SHP77 treated with DMSO at 0.1 percent for 48 hours (cell line): ENCODE measurements at places on chromosomes 6 and 20.
A peak's percentile ranks its signal among the peaks of the same experiment; 100 is the strongest.

- DNase-seq: no peak
Observed at GRCh38 chr6:3412779-3413500, 43.9 kb downstream of the SLC22A23 start.

- DNase-seq: no peak
Observed at GRCh38 chr20:22958390-22958789, 76.7 kb upstream of the SSTR4 start.

DNA sequence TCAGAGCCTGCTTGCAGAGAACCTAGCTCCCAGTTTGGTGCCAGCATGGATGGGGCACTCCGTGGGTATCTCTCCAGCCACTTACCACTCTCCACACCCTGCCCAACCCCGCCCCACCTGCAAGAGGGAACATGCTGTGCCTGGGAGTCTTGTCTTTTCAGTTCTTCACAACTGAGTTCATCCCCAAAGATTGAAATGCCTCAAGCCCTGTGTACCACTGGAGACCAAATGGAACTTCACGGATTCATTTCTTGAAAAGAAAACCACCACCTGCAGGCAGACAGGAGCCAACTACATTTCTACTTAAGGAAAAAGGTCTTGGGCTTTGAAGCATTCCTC is 50.1 kb downstream of the TRERF1 start:
- no peak for DNase-seq

DNA sequence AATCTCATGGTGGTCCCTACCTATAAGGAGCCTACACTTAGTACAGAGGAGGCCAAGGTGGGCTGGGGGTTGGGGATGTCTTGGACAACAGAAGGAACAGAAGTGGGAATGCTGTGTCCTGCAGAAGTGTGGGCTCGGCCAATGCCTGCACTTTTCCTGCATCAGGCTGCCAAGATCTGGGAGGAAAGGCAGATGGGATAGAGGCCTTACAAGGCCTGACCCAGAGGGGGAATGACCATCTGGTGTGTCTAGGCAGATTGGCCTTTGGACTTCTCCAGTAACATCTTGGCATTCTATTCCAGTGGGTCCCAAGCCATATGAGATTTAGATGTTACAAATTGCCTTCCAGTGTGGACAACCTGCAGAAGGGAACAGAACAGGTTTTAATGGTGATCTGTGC is 124.7 kb upstream of the GPR6 start:
- no peak for DNase-seq

GRCh38 chr6:125957391-125957693 is 772 bp downstream of the HINT3 start:
- DNase-seq: no peak

DNA sequence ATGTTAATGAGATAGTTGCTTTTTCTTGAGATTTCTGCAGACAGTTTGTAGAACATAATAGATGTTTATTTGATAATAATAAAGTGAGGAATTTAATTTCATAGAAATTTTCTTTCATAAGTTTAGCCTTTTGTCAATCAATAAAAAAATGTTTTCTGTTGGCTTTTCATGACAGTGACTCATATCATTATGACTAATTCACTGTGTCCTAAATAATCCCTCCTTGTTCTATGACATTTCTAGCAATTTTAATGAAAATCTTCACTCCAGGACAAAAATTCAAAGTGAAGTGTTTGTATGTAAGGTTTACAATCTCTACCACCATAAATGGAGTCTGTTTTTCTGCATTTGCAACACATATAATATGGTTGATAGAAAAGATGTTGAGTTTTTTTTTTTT is 109.9 kb downstream of the UTRN start:
- DNase-seq: no peak

GRCh38 chr6:92538275-92538674 is 881.1 kb downstream of the EPHA7 start:
- no peak for DNase-seq

DNA sequence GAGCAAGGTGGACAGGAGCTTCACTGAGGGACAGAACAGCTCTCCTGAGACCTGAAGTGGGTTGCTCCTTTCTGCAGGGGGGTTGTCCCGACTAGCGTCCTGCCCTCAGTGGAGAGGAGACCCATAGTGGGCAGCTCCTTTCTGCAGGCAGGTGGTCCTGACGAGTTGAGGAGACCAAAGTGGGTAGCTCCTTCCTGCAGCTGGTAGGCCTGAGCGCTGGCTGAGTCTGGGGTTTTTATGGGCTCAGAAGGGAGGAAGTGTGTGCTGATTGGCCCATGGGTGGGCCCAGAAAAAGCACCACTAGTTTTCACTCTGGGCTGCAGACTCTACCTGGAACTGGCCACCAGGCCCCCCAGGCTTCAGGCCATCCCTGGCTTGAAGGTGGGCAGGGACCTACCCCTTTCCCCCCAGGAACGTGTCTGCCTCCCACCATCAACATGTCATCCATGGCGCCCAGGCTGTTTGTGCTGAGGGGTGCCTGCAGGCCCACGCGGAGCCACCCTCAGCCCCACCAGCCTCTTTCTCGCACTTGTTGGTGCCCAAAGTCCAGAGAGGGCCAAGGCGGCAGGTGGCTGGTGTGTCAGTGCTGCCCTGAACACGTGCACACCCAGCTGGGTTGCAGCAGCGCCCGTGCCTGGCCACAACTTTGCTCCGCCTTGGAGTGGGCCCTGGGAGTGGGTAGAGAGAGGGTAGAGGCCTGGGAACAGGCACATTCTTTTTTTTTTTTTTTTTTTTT is 1.6 kb upstream of the DEK start:
- no peak for DNase-seq

GRCh38 chr20:48070991-48071652 is 285.8 kb upstream of the SULF2 start:
- no peak for DNase-seq

DNA sequence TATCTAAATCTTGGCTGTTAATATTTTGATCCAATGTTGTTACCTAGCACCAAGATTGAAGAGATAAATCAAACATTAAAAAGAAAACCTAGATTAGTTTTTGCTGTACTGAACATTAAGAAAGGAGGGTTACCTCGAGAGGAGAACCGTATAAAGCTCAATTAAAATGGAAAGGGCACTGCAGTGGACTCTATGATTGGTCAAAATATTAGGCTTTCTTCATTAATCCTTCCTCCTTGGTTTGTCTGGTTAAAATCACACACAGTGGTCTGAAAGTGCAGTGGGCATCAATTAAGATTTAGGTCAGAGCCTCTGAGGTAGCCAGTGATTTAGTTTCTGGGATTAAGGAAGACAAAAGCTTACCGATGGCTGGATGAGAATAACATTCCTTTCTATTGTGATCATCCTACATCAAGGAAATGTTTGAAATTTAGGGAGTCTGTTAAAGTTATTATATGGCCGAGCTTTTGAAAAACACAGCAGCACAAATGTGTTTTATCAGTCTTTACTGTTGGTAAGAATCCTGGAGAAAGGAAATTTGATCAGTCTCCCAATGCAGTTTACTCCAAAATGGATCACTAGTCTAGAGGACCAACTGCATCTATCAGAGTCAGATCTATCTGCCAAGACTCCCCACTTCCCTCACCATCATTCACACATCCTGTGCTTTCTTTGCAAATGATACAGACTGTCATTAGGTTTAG is 134.6 kb upstream of the NEDD9 start:
- no peak for DNase-seq

DNA sequence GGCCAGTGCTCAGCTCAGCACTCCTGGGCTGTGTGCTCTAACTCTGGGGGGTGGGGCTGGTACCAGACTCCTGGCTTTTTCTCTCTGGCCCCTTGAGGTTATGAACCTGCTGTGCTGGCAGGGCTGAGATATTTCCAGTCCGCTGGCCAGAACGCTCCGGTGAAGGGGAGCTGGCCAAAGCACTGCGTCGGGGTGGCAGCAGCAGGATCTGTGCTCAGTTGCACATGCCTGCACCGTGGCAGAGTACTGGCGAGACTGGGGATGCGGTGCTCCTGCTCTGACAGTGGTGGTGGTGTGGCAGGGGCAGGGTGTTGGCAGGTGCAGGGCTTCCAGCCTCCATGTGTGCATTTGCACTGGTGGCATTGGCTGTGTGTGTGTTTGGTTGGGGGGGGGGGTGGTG is 374.4 kb downstream of the PHF3 start:
- no peak for DNase-seq

DNA sequence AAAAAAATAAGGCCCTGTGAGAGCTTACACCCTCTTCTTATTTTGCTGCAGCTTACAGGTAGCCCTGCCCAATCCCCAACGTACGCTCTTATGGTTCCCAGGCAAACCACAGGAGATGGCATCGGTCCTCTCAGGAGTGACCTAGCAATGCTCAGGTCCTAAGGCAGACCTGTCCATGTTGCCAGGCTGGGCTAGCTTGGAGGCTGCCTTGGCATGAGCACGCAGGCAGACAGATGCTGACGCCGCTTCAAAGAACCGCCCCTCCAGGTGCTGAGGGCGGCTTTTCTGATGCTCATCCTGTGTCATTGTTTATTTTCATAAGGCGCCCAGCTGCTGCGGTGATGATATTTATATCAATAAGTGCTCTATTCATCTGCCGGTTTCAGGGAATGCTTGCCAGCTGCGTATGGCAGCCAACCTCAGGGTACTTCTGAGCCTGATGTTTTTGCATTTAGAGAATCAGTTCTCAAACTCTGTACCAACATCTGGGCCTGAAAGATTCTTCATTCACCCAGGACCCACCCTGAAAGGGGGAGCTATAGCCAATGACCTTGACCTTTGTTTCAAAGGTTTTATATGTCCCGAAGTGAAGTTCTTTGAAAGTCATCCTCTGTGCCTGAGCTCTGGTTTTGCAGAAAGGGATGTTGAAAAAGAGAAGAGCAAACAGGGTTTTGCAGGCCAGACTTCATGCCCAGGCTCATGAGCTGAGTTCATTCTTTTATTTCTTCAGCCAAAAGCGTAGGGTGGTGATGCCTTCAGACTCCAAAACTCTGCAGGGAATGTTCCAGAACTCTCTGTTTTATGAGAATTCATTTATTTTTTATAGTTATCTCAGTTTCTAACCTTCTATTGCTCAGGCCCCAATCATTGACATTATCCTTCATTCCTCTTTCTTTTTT is 475.6 kb upstream of the CHD6 start:
- peak; percentile 95 for DNase-seq

DNA sequence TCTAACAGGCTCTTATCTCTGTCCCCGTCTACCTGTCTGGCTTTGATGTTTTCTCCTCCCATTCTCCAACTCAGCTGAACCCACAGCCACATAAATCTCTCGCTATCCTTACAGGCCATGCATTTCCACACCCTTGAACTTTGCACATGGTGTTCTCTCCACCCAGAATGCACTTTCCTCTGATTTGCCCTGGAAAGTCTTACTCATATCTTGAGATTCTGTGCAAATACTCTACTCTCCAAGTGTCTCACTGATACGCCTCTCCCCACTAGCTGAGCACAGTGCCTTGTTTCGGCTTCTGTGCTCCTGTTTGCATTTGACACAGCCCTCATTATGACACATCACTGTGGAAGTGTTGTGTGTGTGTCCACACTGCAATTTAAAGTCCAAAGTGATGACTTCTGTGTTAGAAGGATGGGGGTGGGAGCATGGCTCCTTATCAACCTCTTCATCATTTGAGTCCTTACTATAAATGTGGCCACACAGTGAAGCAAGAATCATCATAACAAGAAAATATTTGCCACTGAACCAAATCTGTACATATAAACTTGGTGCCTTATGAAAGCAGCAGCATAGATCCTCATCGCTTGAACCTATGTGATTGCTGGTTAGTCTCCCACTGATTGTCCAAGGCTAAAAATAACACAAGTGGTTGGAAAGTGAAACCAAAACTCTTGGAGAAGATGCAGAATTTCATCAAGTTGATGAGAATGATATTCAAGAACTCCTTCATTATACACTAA is 5.5 kb upstream of the PRELID3B start:
- DNase-seq: no peak

GRCh38 chr6:109484122-109484521 is 1.1 kb upstream of the ZBTB24 start:
- no peak for DNase-seq

DNA sequence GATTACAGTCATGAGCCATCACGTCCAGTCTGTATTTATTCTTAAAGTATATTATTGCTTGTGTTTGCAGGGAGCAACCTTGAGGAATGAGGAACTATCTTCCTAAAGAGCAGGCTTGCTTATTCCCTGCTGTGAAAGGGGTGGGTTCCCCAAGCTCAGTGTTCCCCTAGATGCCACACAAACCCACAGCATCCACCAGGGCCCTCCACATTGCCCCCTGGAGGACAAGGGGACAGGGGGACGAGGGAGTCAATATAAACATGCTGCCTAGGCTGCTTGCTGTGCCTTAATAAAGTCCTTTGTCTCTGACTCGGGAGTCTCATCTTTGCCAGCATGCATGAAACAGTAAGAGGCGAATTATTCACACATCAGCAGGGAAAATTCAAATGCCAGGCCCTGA is 8.0 kb upstream of the IDH3B start:
- no peak for DNase-seq

- DNase-seq: no peak
Observed at GRCh38 chr6:114288701-114289495, 53.9 kb downstream of the HS3ST5 start.

DNA sequence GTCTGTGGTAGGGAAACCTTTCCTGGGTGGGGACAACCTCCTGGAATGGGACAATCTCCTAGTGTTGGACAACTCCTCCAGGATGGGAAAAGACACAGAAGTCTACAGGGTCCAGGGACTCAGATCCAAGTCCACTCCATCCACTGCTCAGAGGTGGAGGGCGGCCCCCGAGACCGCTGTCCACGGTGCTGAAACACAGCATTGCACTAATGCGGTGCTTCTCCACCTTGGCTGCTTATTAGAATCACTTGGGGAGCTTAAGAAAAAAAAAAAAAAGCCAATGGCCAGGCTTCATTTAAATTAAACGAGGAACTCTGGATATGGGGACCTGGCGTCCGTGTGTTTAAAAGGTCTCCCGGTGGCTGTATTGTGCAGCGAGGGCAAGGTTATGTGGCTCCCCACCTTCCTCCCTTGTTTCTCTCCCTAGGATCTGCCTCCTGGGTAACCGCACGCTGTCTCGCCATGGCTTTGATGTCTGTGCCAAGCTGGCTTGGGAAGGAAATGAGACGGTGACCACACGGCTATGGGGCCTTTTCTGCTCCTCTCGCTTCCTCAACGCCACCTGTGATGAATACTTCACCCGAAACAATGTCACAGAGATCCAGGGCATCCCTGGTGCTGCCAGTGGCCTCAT is 12.0 kb downstream of the SLC12A5 start:
- no peak for DNase-seq

DNA sequence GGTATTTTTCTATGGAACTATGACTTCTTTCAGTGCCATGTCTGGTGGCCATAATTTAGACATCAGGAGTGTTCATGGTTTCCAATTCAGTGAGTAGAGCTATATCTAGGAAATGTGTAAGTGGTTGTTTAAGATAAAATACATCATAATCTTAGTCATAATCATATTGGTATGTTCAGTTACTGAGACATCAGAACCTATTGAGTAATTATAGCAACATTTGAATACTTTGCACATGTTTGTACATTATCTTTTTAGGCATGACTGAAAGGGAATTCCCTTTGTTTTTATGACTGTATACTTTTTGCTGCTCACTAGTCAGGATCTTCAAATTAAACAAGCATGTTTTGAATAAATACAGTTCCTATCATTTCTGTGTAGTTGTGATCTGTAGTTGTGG is 64.0 kb downstream of the STXBP5 start:
- DNase-seq: no peak
